ENCODE measurements at places on chromosomes 1 and 21. TPM values are rescaled to one million over a fixed set of nuclear protein-coding genes. Genes with fewer than 3 reads are reported as not detected.
A peak's percentile ranks its signal among the peaks of the same experiment; 100 is the strongest.

Gene OXCT2
- 0.28 TPM for total RNA-seq

Gene OPRD1
- total RNA-seq = under 0.01 TPM

- no peak for DNase-seq
Measured at GRCh38 chr1:91818713-91818975, 67.3 kb downstream of the TGFBR3 start.

Gene HMGN1
- total RNA-seq = 234 TPM

DNA sequence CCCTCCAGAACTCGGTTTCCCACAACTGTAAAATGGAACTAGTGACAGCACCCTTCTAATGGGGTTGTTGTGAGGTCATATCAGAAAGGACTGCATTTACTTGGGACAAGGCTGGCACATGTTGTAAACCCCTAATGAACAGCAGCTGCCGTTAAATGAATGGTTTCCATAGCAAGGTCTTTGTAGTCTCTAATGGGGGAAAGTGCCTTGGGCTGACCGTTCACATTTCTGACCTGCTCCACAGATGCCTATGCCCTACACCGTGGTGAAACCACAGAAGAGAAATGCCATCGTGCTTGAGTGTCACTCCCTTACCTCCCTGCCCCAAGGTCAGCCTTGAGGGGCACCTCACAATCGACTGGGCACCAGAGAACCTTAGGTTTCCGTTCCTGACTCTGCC is 143.1 kb downstream of the ZSCAN20 start:
- no peak for DNase-seq

GRCh38 chr1:61641578-61642336 is 83.2 kb downstream of the TM2D1 start:
- peak; percentile 24 for DNase-seq

Gene SLAMF1
- total RNA-seq = not detected
